ENCODE measurements at places on chromosomes 11 and 22.

DNA sequence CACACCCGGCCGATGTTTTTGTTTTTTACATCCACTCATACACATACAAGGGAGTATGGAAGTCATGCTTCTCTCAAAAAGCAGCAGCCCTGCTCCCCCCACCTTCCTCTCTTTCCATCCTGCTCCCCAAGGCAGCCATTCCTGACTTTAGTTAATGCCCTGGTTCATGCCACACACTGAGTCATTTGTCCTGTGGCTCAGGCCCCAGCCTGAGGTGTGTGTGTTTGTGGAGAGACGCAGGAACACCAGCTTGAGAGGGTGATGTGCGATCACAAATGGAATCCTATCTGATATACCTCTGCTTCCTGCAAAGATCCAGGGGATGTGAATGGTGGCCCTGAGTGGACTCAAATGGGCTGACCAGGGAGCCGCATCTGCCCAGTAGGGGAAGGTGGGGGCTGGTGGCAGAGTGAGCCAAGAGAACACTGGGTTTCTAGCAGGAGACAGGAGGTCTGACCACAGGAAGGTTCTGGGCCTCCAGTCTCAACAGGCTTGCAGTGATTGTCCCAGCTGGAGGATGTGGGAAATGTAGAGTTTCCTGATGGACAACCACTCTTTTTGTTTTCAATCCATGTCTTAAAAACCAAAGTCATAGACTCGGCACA is 86.7 kb downstream of the OSBP2 start:
- no peak for DNase-seq

DNA sequence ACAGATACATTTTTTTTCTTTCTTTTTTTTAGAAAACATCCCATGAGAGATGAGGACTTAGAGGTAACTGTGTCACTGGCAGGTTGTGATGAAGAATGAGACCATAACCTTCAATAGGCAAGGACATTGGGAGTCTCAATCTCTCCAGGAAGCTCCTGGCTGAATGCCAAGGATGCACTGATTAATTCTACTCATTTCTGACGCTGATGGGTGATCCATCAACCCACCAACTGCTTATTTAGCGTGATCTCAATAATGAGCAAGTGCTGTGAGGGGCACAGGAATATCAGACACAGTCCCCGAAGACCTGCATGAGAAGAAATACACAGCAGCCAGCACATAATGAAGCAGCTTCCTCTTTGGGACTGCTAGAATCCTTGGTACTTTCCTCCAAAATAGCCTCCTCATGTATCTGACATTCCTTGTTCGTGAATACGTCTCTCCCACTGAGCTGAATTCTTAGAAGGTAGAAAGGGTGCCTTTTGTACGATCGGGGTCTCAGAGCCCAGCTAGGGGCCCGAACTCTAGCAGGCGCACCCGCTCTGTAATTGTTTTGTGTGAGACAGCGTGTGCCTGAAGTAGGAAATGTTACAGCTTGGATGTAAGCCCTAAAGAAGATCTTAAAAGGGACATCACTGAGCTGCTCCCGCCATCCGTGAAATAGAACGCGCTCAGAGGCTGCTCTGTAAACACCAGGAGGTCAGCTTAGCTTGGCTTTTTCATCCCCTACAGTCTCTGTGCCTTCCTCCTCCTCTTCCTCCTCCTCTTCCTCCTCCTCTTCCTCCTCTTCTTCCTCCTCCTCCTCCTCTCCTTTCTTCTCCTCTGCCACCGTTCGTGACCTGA is 7.2 kb downstream of the CLMP start:
- DNase-seq, result no peak

DNA sequence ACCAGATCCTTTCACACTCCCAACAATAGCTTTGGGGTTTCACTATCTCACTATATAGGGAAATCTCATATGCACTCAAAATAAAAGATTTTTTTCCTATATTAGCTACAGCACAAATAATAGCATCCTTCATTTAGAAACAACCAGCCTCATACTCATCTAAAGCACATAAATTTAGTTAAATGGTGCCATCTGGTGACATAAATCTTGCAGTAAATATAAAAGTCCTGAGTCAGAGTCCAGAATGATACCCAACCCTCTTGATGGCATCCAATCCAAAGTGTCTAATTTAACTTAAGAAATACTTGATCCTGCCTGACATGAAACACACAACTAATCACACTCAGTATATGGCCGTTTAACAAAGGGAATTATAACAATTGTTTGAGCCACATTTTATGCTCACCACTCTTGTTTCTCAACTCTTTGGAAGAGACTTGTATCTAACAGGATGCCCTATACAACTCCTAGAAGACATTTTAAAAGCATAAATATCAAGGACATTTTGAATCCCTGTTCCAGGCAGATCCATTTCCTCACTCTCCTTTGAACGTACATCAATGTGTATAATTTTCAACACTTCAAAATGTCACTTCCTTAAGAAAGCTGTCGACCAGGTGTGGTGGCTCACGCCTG is 36.2 kb downstream of the DLG2 start:
- no peak for DNase-seq

DNA sequence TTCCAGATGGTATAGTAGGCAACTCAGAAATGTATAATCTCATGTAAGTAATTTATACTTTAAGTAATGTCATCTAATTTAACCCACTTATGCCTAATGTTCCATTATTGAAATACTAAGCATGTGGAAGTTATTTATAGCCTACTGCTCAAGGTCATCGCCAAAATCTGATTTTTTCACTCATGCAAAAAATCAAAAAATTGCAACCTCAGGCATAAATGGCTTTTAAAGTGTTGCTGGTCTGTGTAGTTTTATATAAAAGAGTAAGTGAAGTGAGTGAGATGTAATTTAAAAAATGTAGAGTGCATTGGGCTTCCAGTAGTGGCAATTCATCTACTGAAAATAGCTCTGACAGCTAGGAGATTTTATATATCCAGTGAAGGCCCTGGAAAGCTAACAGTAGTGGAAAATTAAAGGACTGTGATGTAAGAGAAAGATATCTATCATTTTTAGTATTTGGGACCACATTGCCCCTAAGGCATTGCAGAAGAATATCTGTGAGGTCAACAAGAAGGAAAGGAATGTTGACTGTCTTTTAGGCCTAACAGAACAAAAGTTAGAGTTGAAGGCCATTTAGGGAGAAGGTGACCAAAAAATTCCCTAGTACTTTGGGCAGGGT is 624.5 kb upstream of the CHORDC1 start:
- no peak for DNase-seq

- no peak for DNase-seq
Measured at GRCh38 chr11:122852074-122852795, 13.9 kb downstream of the CRTAM start.

DNA sequence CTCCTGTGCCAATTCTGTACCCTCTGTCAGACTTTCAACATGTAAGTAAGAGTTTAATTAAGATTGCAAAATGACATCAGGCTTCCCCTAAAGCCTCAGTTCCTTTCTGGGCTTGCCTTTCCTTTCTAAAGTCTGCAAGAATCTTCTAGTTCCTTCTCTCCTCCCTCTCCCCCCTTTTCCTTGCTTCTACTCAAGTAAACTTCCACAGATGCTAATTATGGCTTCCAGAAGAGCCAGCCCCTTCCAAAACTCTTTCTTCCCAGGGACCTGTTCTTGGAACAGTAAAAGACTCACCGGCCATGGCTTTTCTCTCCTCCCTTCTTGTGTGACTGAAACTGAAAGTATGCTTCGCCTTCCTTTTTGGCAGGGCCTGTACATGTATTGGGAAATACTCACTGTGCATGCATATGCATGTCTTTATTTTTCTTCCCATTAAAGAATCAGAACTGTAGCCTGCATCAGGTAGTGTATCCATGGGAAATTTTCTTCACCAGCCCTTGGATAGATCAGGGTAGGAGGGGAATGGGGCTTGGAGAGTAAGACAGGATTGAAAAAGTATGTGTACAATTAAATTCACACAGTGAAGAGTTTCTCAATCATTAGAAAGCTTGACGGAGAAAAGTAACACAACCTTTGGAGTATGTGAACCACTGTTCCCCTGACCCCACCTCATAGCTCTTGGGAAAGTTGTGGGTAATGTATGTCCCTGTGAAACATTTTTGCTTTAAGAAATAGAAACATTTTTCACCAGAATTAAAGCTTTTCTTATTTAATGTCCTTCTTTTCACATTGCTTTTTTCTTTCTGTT is at the start of gene CASP1:
Gene CASP1 (minus strand): TSS at position 332 of the 808 bp plus-strand sequence. CDS start 31 bp downstream, at position 301.
- DNase-seq, result peak; percentile 45

GRCh38 chr22:27494785-27495184 is 306.8 kb downstream of the MN1 start:
- DNase-seq, result no peak

DNA sequence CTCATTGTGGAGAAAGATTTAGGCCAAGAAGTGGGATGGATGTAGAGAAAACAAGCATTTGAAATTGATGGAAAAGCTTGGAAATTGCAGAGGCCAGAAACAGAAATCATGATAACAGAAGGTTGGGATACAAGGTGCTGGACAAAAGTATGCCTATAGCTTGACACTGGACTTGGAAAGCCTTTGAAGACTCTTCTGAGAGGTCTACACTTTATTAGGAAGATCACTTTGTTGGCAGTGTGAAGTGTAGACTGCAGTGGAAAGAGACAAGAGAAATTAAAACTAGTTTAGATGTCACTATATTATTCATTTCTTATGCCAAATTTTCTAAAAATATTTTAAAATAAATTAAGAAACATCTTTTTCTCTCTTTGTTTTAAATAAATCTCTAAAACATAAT is 59.1 kb downstream of the KIF18A start:
- no peak for DNase-seq

GRCh38 chr22:35155403-35156025 is 89.6 kb downstream of the ISX start:
- DNase-seq, result no peak

DNA sequence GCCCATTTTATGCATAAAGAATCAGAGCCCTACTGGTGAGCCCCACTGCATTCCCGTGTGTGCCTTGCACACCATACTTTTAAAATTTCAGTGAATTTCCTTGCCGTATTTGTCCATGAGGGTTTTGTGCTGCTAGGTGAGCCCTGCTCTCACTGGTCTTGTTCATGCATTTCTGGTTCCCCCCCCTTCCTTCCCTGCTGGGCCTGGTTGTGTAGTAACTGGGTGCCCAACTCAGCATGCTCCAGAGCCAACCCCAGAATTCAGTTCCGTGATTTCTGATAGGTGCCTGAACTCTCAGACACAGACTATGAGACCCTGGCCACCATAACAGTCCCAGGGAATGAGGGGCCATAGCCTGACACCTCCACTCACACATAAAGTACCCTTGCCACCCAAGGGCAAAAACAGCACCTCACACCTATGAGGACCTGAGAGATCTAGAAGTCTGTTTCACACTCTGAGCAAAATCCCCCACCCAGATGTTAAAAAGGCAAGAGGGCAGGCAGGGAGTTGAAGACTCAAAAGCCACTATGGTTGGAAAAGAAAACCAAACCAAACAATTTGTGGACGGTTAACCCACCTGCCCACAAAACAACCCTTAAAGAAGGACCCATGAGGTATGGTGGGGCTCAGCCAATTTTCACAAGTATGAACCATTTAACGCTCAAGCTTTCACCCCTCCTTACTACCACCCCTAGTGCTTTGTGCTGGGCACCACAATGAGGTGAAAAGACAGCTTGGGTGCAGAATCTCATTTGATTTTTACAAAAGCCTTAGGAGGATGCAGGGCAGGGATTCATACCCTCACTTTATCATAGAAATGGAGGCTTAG is 16.8 kb upstream of the IL10RA start:
- DNase-seq, result no peak

DNA sequence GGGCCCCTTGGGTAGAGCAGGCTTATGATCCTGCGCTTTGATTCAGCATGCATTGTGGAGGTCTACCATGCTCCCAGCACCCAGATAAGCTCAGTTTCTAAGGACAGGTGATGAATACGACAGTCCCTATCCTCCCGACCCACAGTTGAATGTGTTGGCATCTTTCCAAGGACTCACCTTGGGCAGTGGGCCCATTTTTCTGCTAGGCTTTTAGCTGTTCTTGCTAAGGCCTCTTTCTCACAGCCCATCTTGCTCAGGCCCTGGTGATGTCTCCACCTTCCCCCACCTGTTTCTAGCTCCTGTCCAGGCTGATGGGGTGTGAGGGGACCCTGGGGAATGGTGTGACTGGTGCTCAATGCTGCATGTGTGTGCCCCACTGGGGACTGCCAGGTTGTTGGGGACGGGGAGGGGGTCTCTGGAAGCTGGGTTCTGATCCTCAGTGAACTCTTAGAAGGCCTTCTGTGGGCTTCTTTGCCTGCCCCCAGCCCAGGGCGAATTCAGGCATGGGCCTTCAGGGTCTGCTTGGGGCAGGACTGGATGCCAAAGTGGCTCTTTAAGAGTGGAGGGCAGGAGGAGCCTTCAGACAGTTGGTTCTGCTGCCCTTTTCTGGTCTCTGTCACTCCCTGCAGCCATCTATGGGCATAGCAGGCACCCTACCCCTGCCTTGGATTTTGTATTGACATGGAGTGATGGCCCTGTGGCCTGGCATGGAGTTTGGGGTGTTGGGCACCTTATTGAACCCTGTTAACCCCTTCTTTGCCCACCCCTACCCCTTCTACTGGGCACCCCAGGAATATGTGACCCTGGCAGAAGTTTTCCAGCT is 33.1 kb downstream of the PHLDB1 start:
- DNase-seq, result no peak

Measured in AG04449 (cell line).